ENCODE measurements at places on chromosomes 16 and 17. TPM values are rescaled to one million over a fixed set of nuclear protein-coding genes. Genes with fewer than 3 reads are reported as not detected.
A peak's percentile ranks its signal among the peaks of the same experiment; 100 is the strongest.

Gene SCARF1
- 0.37 TPM for total RNA-seq

DNA sequence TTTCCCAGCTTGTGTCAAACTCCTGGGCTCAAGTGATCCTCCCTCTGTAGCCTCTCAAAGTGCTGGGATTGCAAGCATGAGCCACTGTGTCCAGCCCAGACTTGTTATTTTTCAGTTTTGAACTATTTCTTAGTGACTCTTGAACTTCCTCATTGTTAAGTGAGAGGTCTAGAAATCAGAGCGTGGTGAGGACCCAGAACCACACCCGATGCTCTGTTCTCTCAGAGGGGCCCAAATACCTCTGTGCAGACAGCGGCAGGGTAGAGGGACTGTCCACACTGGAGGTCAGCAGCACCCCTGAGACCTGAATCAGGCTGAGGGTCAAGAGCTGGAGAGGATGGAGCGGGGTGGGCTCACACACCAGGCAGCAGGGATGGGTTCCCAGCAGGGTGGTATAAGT, 47.7 kb upstream of the MEAK7 start:
- no peak for DNase-seq

DNA sequence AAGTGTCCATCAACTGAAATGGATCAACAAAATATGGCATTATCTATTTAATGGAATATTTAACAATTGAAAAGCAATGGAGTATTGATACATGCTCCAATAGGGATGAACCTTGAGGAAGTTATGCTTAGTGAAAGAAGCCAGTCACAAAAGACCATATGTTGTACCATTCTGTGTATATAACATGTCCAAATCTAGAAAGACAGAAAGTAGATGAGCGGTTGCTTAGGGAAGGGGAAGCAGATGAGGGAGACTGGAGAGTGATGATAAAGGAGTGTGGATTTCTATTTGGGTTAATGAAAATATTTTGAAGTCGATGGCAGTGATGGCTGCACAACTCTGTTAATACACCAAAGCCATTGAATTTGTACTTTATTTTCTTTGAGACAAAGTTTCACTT, 8.5 kb upstream of the ERN1 start:
- DNase-seq, result no peak

DNA sequence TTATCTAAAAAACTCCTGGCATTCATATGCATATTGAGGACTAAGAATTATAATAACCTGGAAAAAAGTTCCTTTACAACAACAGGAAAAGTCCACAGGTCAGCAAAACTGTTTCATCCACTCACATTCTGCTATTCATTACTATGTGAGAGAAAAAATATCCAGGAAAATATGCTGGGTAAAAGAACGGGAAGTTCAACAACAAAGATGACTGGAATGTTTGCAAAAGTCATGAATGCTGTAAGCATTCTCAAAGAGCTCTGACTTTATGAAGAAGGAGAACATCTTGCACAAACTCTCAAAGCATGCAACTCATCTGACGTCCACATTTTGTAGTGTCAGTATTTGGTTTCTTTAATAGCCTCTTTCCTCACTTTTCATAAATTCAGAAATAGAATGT, 56.9 kb upstream of the ALDH3A1 start:
- no peak for DNase-seq

Gene GPR179
- total RNA-seq, result 0.45 TPM

DNA sequence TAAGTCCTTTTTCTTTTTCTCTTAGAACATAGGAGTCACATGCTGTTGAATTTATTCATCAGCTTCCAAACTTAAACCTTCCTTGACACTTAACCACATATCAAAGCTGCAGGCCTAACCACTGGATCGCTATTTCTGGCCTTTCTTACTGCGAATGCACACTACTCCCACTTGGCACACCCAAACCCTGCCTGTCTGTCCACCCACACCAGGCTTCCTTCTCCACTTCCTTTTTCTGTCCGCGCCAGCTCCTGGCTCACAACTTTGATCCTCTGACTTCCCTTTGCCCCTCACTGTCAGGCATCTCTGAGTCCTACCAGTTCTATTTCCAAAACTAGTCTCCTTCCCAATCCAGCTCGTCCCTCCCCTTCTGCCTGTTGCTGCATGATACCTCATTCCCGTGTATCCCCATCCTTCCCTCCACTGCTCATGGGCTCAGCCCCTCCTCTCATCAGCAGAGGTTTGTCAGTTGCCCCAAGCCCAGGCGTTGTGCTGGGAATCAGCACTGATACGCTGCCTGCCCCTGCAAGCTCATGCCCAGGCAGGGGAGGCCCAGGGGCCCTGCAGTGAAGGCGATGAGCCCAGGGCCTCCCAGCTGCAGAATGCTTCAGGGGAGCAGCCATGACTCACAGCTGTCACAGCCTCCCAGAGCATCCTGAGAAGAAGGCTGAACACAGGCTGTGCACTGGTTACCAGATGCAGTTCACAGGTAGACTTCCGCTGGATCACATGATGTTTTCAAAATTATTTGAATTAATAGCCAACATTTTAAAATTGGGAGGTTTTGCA, 179.8 kb downstream of the KATNIP start:
- DNase-seq, result no peak

Gene HBQ1
- total RNA-seq, result not detected

Gene TCAP
- total RNA-seq, result 61.1 TPM

- no peak for DNase-seq
Measured at GRCh38 chr17:9173386-9173983, 152.2 kb downstream of the NTN1 start.

DNA sequence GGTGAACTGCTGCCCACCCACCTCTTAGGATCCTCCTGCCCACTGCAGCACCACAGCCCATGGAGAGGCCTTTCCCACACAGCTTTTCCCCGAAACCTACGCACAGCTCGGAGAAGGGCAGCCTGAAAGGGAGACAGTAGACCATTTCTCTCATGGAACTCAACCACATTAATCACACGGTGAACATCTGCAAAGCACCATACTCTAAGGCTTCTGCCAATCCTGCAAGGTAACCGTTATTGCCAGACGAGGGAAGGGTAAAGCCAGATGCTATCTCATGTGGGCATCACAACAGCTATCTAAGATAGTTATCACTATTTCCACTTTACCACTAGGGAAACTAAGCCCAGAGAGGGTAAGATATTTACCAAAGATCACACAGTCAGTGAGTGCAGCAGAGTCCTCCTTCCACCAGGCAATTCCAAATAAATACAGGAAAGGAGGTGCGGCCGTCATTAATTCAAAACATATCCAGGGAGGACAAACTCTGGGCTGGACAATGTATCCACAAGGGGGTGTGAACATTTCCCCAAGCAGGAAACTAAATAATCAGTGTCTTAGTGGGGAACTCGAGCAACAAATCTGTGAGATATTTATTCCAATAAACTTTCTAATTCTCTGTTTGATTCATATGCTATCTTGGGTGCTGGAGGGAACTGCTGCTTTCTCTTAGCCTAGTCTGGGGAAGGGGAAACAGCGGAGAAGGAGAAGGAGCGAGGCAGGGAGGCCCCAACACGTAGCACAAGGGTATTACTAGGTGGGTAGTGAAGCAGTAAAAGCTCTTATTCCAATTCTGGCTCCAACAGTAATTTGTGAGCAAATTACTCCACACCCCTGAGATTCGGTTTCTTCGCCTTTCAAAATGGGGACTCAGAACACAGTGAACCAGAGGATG, 723 bp downstream of the TMEM186 start:
- no peak for DNase-seq

DNA sequence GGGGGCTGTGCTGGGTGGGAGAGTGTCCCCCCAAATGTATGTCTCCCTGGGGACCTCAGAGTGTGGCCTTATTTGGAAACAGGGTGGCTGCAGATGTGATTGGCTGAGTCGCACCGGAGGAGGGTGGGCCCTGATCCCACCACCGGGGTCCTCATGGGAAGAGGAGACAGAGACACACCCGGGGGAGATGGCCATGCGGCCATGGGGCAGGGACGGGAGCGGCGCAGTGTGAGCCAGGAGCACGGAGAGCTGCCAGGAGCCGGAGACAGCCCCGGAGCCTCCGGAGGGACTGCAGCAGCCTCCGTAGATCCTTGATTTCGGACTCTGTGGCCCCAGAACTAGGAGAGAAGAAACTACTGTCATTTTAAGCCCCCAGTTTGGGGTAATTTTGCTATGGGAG, 1.6 kb upstream of the CIBAR2 start:
- no peak for DNase-seq

Gene TBC1D3B
- 73.5 TPM for total RNA-seq

DNA sequence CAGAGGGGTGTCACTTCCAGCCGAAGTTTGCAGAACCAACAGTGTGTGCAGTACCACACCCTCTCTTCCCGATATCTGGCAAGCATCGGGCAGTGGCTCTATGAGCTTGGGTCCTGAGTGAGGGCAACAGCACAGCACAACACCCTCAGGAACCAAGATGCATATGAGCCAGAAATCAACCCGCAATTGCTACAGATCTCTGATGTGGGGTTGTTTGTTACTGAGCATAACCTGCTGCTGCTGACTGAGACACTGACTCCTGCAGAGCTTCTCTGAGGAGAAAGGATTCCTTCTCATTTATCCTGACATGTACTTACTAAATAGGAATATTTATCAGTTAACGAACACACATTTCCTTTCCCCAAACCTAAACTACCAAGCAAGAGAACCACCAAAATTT, 218.3 kb downstream of the RBFOX3 start:
- DNase-seq, result no peak

Gene HS3ST3A1
- total RNA-seq, result 0.61 TPM

DNA sequence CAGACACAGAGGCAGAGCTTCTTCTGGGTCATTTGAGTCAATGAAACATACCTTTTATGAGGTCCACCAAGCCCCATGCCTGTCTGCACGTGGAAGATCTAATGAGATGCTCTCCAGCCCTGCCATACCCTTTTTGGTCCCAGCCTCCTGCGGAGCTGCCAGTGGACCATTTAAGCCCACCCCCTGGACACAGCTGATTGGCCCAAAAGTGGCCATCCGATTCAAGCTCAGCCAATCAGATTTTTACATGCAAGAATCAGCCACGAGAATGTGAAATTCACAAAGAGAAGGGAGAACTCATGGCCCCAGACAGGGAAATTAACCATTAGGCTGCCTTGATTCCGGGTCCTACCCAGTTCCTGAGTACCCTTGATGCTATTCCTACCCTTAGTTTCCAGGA, 231.0 kb upstream of the EEF2KMT start:
- no peak for DNase-seq

Gene TBC1D28
- not detected for total RNA-seq

DNA sequence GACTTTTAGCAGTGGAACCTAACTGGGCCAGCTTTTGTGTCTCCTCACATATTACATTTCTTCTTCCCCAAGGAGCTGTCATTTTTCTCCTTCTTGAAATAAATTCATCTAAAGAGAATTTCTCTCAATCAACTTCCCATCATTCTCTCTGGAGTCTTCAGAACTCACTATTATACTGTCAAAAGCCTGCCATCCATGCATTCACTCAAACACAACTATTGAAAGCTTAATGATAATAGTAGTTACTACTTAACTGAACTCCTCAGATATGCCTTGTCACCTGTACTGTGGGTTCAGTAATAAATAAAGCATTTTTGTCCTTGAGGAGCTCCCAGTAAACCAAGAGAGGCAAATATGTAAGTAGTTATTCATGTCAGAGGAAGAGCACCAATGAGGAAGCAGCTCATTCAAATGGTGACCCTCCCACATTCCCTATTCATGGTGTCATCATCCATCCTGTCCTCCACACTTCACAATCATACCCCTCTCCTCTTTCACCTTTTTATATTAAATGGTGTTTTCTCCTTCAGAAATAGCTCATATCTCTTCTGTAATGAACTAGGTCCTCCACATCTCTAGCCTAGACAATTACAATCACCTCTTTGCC, 162.6 kb downstream of the CA10 start:
- no peak for DNase-seq

- no peak for DNase-seq
Measured at GRCh38 chr16:23122144-23122543, 27.1 kb downstream of the USP31 start.

Gene RASD1
- not detected for total RNA-seq

Gene WFDC1
- total RNA-seq, result 0.47 TPM

Gene DOK4
- total RNA-seq, result 34.7 TPM

DNA sequence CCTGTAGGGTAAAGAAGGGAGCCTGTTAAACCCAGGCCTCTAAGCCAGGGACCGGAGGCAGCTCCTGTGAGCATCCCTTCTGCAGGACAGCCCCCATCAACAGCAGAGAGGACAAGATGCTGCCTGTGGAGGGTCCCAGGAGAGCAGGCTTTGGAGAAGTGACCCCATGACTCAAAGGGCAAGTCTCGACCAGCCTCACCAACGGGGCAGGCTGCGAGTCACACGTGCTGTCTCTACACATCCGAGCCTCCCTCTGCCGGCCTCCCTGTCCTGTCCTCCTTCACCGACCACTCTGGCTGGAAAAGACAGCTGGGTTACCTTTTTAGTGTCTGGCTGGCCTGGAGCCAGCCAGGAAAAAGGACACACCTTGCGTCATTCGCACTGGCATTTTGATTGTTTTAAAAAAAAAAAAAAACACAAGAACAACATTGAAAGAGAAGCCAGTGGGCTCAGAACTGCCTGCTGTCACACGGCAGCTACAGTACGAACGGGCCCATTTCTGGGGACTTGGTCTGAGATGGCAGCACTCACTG, 74.5 kb upstream of the RCVRN start:
- DNase-seq, result no peak

Gene ABCC12
- not detected for total RNA-seq

DNA sequence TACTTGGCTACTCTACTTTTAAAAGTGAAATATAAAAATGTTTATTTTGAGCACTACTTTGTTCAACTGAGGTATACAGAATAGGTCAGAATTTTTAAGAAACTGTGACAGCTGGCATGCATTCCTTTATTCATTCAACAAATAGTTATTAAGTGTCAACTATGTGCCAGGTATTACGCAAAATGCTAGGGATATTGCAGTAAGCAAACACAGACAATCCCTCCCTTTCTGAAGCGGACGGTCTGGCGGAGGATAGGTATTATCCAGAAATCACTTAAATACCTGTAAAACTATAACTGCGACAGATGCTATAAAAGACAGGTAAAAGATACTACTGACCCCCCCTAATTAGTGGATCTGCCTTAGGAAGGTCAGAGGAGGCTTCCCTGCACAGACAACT, 26.1 kb downstream of the METTL16 start:
- peak; percentile 4 for DNase-seq

DNA sequence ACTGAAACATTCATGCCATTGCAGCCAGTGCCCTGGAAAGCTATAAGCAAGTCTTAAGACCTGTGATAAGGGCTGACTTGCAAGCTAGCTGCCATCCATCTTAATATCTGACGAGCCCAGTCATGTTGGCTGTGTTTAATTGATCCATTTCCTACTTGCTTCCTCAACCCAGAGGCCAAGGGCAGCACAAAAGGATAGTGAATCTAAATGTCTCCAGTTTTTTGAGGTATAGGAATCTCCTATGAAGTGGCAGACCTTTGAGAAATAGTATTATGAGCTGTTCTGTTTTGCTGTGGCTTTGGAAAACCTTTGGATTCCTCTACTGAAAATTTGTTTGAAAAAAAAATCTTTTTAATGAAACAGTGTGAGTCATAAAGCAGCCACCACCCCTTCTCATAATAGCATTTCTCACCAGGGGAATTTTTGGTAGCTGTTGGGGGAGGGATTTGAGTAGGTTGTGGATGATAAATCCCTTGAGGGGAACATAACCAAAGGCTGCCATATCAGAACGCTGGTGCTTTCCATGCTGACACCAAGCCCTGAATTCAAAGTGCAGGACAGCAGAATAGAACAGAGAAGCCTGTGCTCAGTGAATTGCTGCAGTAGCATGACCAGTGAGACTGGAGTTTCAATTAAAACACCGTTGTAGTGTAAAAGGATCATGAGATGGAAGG, 12.9 kb downstream of the ZNRF1 start:
- DNase-seq, result peak; percentile 51

Measured in Calu3 (cell line).